ENCODE measurements at places on chromosomes 1 and 21.
A peak's percentile ranks its signal among the peaks of the same experiment; 100 is the strongest.

DNA sequence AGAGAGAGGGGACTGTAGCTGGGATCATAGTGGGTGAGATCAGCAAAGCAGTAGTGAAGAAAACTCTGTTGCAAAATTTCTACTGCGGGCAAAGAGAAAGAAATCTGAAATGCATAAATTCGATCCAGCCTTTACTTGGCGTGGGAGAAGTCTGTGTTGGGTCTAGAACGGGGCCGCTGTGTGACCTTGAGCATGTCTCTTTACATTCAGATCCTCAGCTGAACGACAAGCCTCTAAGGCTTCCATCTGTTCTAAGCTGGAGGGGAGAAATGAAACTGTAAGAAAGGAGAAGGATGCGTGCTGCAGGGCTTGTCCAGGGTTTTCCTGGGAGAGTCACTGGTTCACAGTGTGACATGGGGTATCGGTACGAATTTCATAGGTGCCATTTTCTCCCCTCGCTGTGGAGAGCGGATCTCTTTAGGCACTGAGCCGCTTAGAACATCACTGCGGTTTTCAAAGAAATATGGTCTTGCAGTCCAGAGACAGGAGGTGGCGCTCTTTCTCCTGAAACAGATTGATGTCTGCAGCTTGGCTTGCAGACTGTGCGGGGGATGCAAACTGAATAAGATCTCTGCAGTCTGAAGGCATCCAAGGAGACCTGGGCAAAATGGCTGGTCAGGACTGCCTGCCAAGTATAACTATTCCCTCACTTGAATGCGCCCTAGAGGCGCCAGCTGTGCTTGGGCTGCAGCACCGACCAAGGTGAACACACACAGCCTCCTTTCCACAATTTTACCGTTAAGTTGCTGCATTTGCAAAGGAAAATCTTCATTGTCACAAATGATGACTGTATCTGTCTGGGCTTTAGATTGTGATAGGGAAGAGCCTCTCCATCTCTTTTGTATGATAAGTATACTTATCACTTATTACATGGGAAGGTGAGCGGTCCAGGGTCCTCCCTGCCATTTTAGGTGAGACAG lies 104.1 kb downstream of the XCL2 start:
- DNase-seq, result peak; percentile 92

- DNase-seq, result peak; percentile 64
Measured at GRCh38 chr21:31665397-31665796, 5.9 kb downstream of the SOD1 start.

- DNase-seq, result peak; percentile 62
Measured at GRCh38 chr1:206608108-206608698, 4.1 kb downstream of the EIF2D start.

GRCh38 chr1:64867266-64867665 lies 99.1 kb downstream of the JAK1 start:
- DNase-seq, result no peak

GRCh38 chr1:4301007-4301406 lies 353.4 kb upstream of the AJAP1 start:
- no peak for DNase-seq

- no peak for DNase-seq
Measured at GRCh38 chr1:172626845-172627244, 32.1 kb upstream of the FASLG start.

DNA sequence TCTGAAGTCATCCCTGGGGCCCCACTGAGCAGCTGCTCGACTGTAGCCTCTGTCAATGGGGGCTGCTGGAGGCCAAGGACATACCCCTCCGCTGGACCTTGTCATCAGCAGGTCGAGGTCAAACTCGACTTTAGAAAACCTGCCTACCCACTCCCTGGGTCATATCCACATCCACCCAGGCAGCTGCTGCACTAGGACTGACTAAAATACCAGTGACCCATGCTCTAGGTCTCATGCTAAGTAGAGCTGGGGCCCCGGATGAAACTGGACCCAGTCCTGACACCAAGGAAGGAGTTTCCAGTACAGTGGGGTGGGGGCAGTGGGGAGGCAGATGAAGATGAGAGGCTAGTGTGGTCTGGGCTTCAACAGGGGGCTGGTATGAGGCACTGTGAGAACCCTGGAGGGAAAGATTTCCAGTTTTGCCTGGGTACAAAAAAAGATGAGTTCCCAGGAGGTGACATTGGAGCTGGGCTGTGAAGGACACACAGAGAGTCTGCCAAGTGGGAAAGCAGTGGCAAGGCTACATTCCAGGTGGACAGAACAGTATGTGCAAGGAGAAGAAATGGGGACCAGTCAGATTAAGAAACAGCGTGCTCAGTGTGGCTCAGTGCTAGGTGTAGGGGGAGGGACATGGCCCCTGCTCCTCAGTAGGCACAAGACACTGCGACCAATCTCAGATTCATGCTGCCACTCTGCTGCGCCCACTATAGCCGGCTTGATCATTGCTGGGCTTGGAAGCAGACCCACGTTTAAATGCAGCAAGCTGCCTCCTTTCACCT lies 12.4 kb downstream of the SLC2A1 start:
- DNase-seq, result no peak

DNA sequence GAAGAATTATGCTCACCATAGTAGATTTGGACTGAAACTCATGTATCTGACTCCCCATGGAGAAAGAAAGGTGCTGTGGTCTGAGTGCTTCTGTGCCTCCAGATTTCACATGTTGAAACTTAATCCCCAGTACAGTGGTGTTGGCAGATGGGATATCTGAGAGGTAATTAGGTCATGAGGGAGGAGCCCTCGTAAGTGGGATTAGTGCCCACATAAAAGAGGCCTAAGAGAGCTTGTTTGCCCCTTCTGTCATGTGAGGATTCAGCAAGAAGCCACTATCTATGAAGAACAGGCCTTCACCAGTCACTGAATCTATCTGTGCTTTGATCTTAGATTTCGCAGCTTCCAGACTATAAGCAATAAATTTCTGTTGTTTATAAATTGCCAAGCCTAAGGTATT lies 150.1 kb downstream of the PLPP3 start:
- no peak for DNase-seq

GRCh38 chr1:237012788-237013383 lies 8.6 kb upstream of the MT1HL1 start:
- no peak for DNase-seq

GRCh38 chr1:7695497-7696117 lies 75.5 kb upstream of the VAMP3 start:
- DNase-seq, result no peak

DNA sequence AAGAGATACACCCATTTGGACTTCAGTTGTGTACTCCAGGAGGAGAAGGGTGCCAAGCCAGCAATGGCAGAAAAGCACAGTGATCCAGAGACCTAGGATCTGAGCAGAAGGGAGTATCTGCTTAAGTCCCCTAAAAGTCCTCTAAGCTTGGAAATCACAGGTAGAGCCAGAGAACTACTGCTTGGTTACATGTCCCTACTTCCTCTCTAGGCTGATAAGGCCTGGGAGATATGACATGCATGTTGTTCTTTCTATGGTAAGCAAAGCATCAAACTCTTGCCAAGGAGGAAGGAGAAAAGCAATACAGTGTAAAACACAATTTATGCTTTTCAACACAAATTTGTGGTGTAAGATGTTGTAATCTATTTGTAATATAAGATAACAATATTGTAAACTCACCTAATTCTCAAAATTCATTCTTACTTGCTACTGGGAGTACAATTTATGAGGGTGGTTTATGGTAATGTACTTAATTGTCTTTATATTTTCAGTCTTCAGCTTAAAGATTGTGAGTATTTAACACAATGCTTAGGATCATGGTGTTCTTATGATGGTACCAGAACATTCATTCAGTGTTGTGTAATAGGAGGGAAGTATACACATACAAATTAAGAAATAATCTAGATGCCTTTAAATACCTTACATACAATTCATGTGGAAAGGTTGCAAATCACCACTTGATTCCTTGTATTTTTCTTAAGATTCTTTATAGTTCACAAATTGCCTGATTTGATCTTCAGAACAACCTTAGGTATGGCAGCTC lies 49.1 kb upstream of the GNG12 start:
- no peak for DNase-seq

DNA sequence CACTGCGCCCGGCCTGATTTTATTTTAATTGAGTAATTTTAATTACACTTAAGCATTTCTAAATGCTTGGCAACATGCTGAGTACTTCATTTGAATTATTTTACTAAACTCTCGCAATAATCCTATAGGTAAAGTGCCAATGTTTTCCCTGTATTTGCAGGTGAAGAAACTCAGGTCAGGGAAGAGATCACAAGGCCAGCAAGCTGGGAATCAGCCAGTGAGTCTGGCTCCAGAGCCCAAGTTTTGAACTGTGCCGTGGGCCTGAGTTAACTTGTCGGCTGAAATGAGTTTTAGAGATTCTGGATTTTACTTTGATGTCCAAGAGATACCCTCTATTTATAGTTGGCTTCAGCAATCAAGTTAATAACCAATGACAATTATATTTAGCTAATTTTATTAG lies 141.4 kb downstream of the CNIH3 start:
- no peak for DNase-seq

DNA sequence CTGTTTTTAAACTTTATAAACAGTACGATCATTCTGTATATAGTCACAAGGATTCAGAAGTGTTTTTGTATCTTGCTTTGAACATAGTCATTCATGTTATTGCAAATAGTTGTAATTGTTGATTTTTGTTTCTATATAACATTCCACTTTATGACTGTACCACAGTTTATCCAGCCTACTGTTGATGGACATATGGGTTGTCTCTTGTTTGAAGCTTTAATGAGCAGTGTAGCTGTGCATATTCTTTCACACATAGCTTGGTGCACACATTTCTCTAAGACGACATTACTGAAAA lies 6.1 kb downstream of the CD101 start:
- DNase-seq, result no peak

- no peak for DNase-seq
Measured at GRCh38 chr1:209107535-209107934, 476.0 kb upstream of the CAMK1G start.

GRCh38 chr1:201724766-201725118 lies 104.2 kb upstream of the IPO9 start:
- no peak for DNase-seq

- DNase-seq, result no peak
Measured at GRCh38 chr1:237181743-237182317, 139.8 kb downstream of the RYR2 start.

- DNase-seq, result peak; percentile 39
Measured at GRCh38 chr1:61056573-61057439, 25.6 kb upstream of the NFIA start.

DNA sequence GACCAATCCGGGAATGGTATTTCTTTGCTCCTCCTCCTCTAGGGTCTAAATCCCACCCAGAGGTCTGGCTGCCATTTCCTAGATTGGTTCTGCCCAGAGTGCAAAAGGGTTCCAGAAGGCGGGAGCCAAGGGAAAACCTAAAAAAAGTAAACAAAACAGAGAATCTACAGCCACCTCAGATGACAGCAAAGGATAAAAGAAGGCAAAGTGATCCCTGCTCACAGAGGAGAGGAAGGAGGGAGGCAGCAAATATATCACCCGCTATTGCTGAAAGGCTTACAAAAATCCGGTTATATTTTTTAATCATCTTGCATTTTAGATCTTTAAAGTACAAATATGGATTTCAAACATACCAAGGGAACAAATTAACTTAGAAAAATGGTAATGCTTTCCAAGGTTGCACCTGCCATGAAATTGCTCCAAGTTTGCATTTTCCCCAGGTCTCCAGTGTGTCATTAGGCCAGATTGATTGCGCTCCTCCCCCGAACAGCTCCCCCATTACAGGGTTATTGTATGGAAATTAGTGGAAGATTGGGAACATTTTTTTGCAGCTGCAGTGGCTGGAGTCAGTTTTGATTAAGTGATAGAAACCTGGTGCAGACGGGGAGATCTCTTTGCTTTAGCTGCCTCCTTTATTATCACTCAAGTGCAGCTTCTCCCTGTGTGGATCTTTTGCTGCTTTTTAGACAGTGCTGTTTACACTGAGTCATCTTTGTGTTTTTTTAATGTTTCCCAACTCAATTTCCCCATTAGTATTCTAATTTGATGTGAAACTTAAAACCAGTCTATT lies 280.5 kb upstream of the CAMK1G start:
- DNase-seq, result no peak

- peak; percentile 56 for DNase-seq
Measured at GRCh38 chr1:40630488-40631223, 34.8 kb downstream of the RIMS3 start.

DNA sequence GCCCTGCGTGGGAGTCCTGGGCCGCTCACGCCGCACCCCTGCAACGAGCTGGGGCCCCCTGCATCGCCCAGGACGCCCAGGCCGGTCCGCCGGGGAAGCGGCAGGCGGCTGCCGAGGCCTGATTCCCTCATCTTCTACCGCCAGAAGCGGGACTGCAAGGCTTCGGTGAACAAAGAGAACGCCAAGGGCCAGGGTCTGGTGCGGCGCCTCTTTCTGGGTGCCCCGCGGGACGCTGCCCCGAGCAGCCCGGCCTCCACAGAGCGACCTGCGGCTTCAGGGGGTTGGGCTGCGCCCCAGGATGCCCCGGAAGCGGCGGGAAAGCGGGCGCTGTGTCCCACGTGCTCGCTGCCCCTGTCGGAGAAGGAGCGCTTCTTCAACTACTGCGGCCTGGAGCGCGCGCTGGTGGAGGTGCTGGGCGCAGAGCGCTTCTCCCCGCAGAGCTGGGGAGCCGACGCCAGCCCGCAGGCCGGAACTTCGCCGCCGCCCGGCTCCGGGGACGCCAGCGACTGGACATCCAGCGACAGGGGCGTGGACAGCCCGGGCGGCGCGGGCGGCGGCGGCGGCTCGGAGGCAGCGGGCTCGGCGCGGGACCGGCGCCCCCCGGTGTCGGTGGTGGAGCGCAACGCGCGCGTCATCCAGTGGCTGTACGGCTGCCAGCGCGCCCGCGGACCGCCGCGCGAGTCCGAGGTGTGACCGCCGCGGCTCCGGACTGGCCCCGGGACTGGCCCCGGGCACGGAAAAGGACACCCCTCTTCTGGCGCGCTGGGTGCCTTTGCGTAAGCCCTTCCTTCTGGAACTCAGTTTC lies 2.7 kb downstream of the FAM110D start:
- DNase-seq, result peak; percentile 74

DNA sequence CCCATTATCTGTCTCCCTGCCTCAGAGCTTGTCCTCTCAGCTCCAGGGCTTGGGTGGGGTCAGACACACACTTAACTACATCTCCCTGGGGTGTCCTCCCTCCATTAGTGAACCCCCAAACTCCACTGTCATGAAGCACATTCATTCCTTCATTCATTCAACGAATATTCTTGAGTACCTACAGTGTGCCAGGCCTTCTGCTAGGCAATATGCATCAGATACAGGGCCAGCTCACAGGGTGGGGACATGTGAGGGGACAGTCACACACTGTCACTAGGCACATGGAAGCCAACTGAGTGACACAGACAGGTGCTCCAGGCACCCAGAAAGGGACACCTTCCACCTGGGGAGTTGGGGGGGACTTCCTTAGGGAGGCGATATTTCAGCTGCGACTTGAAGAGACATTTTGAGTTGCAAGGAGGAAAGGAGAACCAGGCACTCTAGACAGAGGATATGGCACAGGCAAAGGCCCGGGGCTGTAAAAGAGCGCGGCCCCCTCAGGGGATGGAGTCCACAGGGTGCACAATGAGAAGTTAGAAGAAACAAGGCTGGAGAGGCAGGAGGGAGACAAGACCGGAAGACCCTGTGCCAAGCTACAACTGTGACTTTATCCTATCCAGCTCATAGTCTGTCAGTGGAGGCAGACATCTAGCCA lies 8.7 kb upstream of the S100A8 start:
- DNase-seq, result no peak

- DNase-seq, result no peak
Measured at GRCh38 chr21:39480271-39480670, 28.5 kb downstream of the SH3BGR start.
